Astrocyte of the cerebellum (primary cell): ENCODE measurements at places on chromosomes 3 and 15.

GRCh38 chr3:15180042-15180611 is 25.9 kb upstream of the CAPN7 start:
- DNase-seq, result no peak

DNA sequence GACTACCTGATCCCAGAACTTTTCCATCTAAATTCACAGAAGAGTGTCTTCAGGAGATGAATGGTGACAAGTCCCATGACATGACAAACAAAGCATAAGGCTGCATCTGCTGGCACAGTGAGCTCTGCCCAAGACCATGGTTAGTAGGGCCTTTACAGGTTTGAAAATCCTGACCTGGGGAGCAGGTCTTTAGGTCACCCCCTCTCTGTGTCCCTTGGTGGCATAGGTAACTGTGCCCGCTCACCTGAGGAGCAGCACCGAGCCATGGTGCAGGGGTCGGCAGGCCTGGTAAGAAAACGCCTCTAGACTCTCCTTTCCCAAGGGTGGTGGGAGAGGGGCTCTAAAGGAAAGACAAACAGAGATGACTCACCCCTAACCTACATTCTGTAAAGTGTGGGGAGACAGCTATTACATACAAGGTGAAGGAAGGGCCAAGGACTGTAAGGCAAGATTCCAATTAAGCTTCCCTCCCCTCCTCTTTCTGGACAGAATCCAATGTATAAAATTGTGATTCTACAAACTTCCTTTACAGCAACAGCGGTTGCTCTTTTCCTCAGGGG is 74.0 kb downstream of the SATB1 start:
- no peak for DNase-seq

DNA sequence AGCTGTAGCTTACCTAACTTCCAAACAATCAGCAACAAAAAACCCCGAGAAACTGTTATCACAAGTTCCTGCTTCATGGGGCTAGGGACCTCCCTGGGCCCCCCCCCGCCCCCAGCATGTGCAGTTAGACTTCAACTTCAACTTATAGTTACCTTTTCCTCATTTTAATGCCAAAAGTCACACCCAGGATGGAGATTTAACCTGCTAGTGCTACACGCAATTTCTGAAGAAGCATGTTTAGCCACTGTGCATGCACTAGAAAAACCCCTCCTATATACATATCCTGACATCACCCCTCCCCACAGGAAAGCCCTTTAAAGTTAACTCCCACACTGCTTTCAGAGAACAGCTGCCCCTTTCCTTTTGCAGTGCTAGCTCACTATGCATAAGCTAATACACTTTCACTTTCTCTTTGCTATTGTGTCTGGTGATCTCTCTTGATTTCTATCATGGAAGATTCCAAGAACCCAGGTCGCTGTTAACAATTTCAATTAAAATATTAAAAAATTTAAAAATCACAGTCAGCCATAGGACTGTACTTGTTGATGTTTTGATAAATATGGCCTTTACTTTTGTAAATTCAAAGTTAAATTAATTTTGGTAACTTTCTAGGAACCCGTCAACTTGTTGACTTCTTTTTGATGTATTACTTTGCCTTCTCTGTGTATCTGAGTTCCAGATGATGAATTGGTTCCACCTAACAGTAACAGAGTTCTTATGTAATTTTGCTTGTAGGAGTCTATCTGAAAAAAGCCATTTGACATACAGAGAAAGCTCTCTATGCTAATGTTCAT is 75.2 kb upstream of the ACAD9 start:
- peak; percentile 16 for DNase-seq

- no peak for DNase-seq
These were observed 15.3 kb downstream of the ANKRD28 start for GRCh38 chr3:15782429-15782828.

DNA sequence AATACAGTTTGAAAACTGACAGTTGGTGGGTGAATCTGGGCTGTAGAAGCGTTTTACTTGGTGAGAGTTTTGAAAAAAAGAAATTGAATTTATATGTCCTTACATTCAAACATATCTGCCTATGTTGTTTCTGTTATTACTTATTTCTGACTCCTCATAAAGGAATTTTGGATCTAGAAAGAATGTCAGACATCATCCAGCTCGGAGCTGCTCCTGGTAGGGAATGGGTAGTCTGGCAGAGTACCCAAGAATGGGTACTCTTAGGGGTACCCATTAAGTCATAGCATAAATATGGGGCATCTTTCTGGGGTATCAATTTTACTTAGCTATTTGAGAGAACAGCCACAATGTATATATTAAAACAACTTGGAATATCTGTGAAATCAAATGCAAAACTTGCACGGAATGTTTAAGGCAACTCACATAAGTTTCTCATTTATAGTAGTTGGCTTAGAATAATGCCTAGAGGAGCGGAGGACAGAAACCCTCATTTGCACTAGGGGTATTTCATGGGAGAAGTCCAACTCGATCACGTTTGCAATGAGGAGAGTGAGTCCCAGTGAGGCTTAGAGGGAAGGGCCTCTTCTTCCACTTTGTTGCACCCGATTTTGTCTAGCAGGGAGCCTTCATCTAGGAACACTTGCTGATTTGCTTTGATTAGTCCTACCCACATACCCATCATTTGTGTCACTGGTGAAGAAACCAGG is 2.4 kb upstream of the LARP6 start:
- no peak for DNase-seq

- no peak for DNase-seq
These were observed 8.2 kb upstream of the OCA2 start for GRCh38 chr15:28107111-28107903.

DNA sequence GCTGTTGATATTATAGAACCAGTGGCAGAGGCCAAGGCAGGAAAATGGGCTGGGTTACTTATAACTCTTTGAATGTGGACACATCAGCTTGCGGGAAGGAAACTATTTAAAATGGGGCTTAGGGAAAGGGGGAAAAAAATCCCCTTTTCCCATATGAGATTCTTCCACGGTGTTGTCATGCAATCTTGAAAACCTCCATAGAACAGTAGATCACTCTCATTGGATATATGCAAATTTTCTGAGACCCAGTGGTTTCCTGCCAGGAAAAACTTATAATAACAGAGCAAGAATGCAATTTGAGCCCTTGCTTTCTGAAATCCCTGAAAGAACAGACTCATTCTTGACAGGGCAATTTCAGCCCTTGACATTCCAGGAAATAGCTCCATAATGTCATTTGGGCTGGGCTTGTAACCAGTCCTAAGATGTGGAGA is 31.1 kb downstream of the TMEM212 start:
- peak; percentile 97 for DNase-seq

- DNase-seq, result peak; percentile 63
These were observed 23.8 kb upstream of the ANXA2 start for GRCh38 chr15:60421544-60421943.

DNA sequence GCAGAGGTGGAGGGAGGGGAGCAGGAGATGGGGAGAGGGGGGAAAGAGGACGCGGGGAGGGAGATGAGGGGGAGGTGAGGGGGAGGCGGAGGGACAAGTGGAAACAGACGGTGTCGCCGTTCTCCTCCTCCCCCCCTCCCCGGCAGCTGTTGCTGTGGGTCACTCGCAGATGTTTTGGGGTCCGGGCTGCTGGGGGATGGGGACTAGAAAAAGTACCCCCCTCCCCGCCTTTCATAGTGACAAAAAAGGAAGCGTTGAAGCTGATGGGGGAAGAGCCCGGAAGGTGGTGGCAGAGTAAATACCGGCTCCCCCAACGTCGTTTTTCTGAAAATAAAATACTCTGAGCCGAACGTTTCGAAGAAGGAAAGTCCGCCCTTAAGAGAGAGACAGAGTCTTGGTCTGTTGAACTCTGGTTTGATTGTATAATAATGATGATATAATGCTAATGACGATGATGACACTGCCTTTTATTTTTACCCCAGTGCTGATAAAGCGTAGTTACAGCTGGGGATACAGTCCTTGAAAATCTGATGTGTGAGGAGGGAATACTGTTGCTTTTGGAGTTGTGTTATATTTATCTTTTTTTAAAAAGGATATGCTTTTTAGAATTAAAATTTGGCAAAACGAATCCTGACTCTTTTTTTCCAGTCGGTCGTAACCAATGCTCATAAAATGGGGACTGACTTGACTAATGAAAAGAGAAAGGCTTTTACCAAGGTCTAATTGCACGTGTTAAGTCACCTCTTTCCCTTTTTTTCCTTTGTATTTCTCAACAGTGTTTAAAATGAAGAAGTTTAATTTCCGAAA is 993 bp downstream of the STXBP5L start:
- no peak for DNase-seq

- DNase-seq, result peak; percentile 75
These were observed 62.5 kb upstream of the LIPC start for GRCh38 chr15:58369261-58369701.

GRCh38 chr3:50224639-50225038 is 11.4 kb upstream of the GNAI2 start:
- DNase-seq, result no peak

DNA sequence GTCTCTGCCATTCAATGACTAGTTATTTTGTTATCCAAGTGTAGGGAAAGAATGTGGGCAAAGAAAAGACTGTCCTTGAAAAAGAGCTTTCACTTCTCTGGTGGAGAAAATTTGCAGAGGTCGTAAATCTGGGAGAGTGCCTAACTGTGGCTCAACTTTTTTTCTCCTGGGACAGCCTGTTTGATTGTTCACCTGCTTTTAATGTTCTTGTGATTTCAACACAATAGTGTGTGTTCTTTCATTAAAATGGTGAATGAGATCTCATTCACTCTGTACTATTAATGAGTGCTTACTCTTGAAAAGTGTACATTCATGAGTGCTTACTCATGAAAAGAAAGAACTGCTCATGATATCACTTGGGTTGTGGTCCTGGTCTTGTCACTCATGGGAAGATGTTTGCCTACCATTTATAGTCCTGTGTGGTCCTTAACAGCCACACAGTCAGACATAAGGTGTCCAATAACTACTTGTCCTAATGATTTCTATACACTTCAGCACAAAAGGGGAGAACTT is 567.3 kb downstream of the GRM7 start:
- no peak for DNase-seq

DNA sequence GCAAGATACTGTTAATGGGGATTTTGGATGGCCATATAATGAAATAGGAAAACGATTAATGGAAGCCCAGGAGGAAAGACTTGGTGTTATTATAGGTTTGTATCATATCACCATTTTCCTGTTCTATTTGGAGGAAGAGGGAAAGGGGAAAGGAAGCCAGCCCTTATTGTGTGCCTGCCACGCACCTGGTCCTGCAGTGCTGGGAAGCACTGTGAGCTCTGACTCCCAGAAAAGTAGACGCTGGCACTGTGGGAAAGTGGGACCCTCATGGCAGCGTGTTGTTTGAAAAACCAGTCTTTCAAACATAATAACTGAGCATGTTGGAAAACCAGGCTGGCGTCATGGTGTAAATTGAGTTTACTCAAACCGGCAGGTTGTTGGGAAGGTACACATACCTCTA is 22.0 kb downstream of the CGNL1 start:
- DNase-seq, result no peak

DNA sequence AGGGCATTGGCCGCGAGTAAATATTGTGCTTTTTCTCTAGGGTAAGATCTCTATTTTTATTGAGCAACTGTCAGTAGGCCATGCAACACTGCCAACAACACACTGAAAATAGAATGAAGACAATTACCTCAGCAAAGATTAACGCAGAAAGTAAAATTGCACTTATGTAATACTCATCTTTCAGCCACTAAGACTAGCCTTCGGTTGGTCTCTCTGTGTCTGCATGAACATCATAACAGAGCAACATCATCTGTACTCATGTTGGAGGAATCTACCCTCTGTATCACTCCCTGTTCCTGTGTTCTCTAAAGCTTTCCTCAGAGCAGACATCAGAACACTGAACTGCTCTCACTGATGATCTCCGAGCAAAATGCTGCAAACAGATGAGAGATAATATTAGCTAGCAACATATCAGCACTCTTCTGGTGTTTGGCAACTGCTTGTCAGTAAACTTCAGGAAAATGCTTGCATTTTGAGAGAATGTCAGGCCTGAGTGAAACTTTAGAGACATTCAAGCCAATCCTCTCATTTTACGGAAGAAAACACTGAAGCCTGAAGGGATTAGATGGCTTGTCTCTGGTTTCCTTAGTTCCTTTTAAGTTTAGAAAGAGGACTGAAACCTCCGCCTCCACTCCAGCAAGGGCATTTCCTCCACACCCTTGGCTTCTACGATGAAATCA is 8.4 kb upstream of the LRRC3B start:
- no peak for DNase-seq

DNA sequence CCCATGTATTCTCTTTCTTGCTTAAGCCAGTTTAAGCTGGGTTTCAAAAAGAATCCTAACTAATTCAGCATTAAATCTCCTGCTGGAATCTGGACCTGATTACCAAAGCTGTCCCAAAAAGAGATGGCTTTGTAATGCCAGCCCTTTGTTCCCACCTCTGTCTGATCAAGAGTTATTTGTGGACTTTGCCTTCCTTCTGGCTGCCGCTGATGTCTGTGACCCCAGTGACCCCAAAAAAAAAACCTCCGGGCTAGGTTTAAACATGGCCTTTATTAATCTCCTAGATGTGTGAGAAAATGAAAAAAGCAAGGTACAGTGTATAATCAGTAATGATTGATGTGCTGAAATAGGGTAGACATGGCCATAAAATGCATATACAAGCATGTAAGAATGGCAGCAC is 20.7 kb downstream of the CRYGS start:
- DNase-seq, result no peak

- no peak for DNase-seq
These were observed 36.1 kb upstream of the ARHGEF26 start for GRCh38 chr3:154085071-154085470.

DNA sequence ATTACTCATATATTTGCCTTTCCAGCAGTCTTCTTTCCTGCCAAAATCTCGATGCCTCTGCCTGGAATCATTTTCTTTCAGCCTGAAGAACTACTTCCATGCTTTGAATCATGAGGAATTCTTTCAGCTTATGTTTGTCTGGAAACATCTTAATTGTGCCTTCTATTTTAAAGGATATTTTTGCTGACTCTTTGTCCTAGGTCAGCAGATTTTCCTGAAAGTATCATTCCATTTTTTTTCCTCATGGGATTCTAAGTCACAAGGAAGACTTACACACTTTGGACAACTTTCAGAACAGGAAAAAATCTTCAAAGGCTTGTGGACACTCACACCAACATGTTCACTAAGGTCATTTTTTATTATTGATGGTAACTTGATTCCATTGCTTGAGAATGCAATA is 10.1 kb downstream of the PRR23E start:
- DNase-seq, result no peak

- no peak for DNase-seq
These were observed 80.3 kb downstream of the FAIM start for GRCh38 chr3:138688871-138689299.

DNA sequence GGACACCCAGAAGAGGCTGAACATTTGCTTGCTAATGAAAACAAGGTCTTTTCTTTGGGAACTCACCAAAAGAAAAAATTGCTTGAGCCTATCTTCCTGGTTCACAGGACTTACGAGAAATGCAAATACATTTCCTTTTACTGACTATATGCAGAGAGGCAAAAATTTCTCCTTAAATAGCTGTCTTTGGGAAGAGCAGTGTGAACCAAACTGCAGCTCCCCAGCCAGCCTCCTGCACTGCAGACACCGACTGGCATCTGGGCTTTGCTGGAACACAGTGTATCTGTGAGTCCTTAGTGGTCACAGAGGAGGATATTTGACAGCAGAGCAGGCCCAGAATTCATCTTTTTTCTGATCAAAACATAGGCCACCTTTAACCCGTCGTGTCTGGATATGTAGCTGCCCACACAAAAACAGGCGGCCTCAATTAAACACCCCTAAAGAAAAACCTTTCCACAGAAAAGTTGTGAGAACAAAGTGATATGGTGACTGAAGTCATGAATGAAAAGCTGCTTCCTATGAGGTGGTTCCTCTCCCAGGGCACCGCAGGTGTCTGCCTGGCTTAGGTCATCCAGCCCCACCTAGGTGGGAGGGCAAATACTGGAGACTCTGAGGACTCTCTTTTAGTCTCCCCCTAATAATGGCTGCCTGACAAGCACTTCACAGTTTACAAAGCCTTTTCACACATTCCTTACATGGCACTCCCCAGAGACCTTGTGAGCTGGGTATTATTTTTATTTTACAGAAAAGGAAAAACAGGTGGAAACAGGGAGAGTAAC is 46.1 kb upstream of the TMEM158 start:
- no peak for DNase-seq
